ENCODE measurements at places on chromosomes 6 and 20.
A peak's percentile ranks its signal among the peaks of the same experiment; 100 is the strongest.

DNA sequence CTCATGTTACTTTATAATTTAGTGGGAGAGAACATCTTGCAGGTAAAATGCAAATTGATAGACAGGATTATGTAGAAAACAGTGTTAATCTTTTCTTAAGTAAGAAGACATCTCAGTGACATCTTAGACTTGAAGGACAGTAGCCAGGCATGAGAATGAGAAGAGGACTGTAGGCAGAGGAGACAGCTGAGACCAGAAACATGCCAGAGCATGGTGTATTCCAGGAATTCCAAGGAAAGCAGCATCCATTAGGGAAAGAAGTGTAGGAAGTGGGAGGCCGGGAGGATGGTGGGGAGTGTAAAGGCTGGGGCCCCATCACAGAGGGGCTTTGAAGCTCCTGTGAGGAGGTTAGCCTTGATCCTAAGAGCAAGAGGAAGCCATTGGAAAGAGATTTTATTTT is 225.6 kb downstream of the ARID1B start:
- DNase-seq: no peak

GRCh38 chr20:63574156-63574828 is at the start of gene HELZ2:
TSS of gene HELZ2 (minus strand) at chr20:63574239. CDS start at chr20:63572385, 1,854 bp downstream.
- peak; percentile 77 for DNase-seq

GRCh38 chr6:84251891-84252539 is 24.6 kb upstream of the CEP162 start:
- no peak for DNase-seq

DNA sequence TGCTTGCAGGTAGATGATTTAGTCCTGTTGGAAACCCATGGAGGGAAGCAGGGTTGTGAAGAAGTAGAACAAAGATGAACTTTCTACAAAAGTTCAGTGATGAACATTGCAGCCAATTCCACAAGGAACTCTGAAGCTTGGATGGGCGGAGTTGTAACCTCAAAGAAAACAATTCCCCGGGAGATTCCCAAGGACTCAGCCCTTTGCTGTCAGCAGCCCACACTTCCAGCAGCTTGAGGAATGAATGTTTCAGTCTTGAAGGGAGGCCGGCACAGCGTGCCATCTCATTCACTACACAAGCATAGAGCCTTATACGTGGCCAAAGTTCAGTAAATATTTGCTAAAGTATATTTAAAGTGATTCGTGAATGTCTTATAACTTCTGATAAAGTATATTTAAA is 269.4 kb downstream of the NKAIN2 start:
- DNase-seq: no peak

- peak; percentile 86 for DNase-seq
Measured at GRCh38 chr20:53738039-53738944, 144.7 kb upstream of the ZNF217 start.

- DNase-seq: no peak
Measured at GRCh38 chr20:47925593-47925992, 140.3 kb upstream of the SULF2 start.

- no peak for DNase-seq
Measured at GRCh38 chr6:48775157-48775556, 664.2 kb upstream of the PTCHD4 start.
